A549 treated with dexamethasone at 1 μM for 4 hours (cell line): ENCODE measurements at places on chromosomes 6 and 20. TPM values are rescaled to one million over a fixed set of nuclear protein-coding genes. Genes with fewer than 3 reads are reported as not detected.

The MLN gene
- total RNA-seq, result not detected in 5 replicates

The CTCFL gene
- 0.02 to 0.06 TPM (median 0.03 TPM) in 4 of 5 replicates, not detected in the other for total RNA-seq

The RUNX2 gene
- total RNA-seq, result 1.4 to 1.9 TPM (median 1.6 TPM) in 5 replicates

The NANP gene
- 7.4 to 9.4 TPM (median 8.6 TPM) in 5 replicates for total RNA-seq

The PCSK2 gene
- total RNA-seq, result not detected in 5 replicates

The C6orf62 gene
- total RNA-seq, result 51.4 to 60.7 TPM (median 58.5 TPM) in 5 replicates

The SIRPB1 gene
- 0.47 to 0.95 TPM (median 0.74 TPM) in 5 replicates for total RNA-seq

The HLA-DMB gene
- total RNA-seq, result 1.4 to 1.9 TPM (median 1.7 TPM) in 5 replicates

The OXT gene
- not detected in 5 replicates for total RNA-seq

The SULF2 gene
- total RNA-seq, result 18.9 to 27.8 TPM (median 26.2 TPM) in 5 replicates

The TBC1D20 gene
- 29.4 to 36.7 TPM (median 35.9 TPM) in 5 replicates for total RNA-seq

The TRIM10 gene
- total RNA-seq, result 0.04 TPM in 1 of 5 replicates, not detected in the others

The SRSF12 gene
- total RNA-seq, result 1.8 to 2.9 TPM (median 2.2 TPM) in 5 replicates

The TRIM15 gene
- total RNA-seq, result not detected in 5 replicates

The FNDC1 gene
- total RNA-seq, result 0.08 to 0.14 TPM (median 0.11 TPM) in 5 replicates

The NKAPL gene
- not detected in 5 replicates for total RNA-seq

The SMLR1 gene
- not detected in 5 replicates for total RNA-seq

The CGA gene
- total RNA-seq, result 0.29 to 0.72 TPM (median 0.47 TPM) in 5 replicates

The MUC22 gene
- total RNA-seq, result 0.01 to 0.05 TPM (median 0.02 TPM) in 5 replicates

The PLCB4 gene
- total RNA-seq, result 14.9 to 25.2 TPM (median 20.0 TPM) in 5 replicates

The SYCP2L gene
- total RNA-seq, result 1.4 to 2.8 TPM (median 2.2 TPM) in 5 replicates

The PSORS1C1 gene
- total RNA-seq, result 4.4 to 6.7 TPM (median 6.1 TPM) in 5 replicates
